ENCODE measurements at places on chromosomes 12 and 14.

GRCh38 chr12:53700567-53700966 lies 24.7 kb upstream of the ATP5MC2 start:
- DNase-seq, result no peak

DNA sequence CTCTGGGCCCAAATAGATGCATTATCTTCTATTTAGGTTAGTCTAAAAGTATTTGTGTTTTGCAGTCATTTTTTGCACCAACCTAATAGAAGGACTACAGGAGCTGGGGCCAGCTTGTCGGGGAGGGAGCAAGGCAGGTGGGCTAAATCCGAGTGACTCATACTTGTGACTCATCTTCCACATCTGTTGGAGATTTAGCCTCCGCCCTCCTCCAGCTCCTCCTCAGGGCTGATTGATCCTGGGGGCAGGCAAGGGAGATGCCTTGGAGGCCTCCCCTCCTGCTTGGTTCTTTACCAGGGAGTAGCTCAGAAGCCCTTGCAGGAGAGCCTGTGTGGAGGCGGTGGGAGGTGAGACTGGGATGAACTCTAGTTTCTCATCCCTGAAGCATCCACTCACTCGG lies 27.9 kb downstream of the RHOF start:
- peak; percentile 79 for DNase-seq

GRCh38 chr12:2333491-2334195 lies 280.9 kb downstream of the CACNA1C start:
- DNase-seq, result no peak

- no peak for DNase-seq
These were observed 29.4 kb upstream of the KCNA5 start for GRCh38 chr12:5014269-5014668.

- DNase-seq, result no peak
These were observed 50.7 kb upstream of the C12orf71 start for GRCh38 chr12:27133022-27133590.

DNA sequence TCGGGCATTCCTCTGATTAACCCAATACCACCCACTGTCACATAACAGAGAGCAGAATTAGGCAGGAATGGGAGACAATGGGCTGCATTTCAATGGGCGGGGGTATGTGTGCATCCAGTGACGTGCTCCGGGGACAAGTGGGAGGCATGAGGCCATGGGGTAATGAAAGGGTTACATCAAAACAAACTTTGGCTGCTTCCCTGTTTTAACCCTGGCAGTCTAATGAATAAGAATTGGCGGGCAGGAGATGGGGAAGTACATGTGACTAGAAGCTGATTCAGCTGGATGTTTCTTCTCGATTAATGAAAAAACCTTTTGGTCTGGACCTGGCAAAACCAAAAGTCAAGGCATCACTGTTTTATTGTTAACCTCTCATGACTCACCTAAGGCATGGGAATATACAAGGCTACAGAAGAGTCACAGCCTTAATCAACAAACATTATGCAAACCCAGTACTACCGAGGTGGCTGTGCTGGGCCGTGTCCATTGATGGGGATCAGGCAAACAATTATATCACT lies 44.2 kb downstream of the SOCS2 start:
- no peak for DNase-seq

DNA sequence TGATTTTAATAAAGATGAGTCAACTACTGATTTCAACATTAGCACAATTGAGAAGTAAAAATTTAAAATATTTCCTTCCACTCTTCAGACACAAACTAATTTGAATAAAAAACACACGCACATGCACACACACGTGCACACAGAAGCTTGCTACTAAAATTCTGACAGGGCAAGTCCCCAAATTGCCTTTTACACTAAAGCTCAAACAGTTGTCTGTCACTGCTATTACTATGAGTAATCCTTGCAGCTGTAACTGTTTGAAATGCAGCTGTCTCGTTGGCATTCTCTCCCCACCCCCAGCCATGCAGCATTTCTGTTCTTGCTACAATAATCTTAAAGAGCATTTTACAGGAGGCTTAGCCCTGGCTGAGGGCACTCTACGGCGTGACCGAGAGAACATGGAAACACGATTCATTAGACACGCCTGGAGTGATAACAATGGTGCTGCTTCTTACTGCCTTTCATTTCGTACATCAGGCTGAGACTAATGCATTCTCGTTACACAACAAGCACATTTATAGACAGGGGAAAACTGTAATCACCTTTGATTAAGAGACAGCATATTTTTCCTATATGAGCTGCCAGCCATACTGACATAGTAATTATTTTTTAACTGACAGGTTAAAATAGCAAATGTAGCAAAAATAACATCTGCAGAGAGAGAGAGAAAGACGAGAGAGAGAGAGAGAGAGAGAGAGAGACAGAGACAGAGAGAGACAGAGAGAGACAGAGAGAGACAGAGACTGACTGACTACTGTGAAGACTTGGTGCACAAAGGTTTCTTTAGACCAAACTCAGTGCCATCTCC lies 153.8 kb downstream of the MED13L start:
- no peak for DNase-seq

- DNase-seq, result peak; percentile 6
These were observed 32.6 kb downstream of the COCH start for GRCh38 chr14:30906752-30907658.

All from non-pigmented ciliary epithelial cell (primary cell).